Ammon's horn (tissue), 1 donor: ENCODE measurements at places on chromosomes 1 and 21.

DNA sequence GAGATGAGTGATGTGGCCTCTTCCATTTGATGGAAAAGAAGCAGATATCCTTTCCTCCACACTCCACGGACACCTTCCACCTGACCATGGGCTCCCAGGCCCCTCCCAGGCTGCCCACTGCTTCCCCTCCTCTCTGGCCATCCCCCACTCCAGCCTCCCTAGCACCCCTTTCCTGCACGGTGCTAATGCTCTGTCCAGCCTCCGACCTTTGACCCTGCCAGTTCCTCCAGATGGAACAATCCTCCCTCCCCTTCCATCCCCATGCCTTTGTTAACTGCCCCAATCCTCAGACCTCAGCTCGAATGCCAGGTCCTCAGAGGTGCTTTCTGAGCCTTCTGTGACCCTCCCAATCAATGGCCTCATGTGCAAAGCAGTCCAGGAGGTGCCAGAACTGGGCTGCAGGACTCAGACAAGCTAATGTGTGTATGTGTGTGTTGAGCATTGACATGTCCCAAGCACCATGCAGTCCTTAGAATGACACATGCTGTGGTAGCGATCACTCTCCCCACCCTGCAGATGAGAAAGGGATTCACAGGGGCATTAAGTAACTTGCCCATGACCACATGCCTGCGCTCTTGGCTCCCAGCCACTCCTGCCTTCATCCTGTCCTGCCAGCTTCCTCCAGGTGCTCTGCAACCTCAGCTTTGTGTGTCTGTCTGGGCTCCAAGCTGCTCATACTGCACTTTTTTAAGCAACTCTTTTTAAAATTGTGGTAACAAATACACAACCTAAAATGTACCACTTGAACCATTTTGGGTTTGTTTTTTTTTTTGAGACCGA, 63.5 kb upstream of the EDN2 start:
- DNase-seq, result no peak

GRCh38 chr1:114723457-114723856, 6.9 kb upstream of the NRAS start:
- no peak for DNase-seq

DNA sequence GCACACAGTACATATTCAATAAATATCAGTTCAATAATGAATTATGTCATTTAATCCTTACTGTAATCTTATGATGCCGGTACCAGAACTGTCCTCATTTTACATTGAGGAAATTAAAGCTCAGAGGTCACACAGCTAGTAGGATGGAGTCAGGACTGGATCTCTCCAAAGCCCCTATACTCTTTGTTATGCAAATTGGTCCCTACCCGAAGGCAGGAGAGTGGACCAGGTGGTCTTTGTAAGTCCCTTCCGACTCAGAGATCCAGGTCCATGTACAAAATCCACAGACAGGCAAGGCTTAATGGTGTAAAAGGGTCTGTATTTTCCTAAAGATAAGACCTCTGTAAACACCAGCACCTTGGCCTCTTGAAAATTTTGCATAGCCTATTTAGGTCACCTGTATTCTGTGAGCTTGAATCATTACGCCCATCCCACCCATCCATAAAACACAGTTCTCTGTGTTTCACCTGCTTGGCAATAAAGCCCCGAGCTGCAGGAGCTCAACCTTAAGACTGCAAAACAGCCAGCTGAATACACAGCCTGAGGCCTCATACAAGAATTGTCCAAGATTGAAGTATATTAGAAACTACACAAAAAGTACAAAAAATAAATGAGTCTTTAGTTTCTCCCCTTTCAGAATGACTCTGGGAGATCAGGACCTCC, 41.7 kb downstream of the PLXNA2 start:
- no peak for DNase-seq

- peak; percentile 46 for DNase-seq
Observed at GRCh38 chr1:25933479-25934365, 27.5 kb upstream of the STMN1 start.

DNA sequence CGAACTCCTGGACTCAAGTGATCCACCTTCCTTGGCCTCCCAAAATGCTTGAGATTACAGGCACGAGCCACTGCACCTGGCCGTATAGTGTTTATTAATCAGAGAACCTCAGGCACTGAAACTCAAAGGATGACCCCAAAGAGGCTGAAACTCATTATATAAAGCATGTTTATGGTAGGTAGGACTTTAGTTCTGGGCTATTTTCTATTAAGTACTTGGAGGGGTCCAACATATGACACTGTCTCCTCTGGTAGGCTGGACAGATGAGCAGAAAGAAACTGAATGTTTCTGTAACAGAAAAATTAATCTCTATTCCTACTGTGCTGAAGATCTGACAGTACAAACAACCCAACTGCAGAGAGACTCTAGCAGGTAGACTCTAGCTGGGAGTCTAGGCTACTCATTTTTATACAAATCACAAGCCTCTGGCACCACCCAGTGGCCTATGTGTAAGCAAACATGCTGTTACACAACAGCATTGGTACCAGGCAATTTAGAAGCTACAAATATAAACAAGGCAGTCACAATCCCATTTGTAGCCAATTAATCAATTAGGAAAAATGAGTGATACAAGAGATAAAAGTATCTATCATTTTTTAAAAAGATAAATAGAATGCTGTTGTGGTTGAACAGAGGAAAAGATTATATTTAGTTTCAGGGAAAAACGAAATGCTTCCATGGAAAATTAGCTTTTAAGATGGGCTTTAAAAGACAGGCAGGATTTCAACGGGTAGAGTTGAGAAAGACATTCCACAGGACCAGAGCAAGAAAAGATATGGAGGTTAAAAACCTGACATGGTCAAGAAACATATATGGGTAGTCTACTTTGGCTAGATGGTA, 10.4 kb downstream of the DCAF8 start:
- peak; percentile 93 for DNase-seq

DNA sequence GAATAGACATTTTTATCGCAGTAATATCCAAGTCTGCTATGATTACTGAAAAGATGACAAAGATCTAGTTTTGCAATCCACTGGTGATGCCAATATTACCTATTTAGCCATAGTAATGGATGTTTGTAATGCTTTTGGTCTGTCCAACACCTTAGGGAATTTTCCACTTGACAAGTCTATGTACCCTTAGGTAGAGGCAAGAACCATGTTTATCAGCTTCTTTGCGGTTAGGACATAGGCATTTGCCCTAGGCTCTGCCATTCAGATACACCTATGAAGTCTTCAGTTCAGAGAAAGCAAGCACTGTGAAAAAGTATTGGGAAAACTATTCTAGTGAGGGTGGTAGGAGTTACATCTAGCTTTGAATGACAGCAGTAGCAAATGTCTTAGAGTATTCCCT, 40.2 kb upstream of the SLC35D1 start:
- DNase-seq, result no peak

DNA sequence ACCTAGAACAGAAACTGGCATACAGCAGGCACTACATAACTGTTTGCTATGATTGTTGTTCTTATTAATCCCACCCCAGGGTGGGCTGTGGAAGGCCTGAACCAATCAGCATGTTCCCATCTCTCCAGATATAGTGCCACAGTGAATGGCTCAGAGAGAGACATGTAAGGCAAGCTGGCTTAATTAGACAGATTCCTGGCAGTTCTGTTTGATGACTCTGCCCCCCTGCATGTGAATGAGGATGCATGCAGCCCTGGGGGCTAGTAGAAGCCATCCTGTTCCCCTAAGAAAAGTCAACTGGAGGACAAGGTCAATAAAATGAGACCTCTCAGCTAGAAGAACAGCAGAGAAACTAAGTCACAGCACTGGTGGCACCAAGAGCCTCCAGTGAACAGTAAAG, 130.3 kb downstream of the GLIS1 start:
- no peak for DNase-seq

- DNase-seq, result no peak
Observed at GRCh38 chr1:223007935-223008334, 135.1 kb downstream of the TLR5 start.

DNA sequence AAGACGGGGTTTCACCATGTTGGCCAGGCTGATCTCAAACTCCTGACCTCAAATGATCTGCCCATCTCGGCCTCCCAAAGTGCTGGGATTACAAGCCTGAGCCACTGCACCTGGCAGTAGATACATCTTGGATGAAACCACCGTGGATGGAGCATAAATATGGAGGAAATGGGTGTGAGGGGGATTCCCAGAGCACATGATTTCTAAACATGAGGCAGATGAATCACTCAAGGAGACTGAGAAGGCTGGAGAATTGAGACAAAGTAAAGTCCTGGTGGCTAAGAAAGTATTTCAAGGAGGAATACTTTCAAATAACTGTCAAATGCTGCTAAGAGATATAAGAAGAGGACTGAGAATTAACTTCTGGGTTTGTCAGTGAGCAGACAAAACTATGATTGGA, 5.4 kb upstream of the PGBD5 start:
- no peak for DNase-seq

DNA sequence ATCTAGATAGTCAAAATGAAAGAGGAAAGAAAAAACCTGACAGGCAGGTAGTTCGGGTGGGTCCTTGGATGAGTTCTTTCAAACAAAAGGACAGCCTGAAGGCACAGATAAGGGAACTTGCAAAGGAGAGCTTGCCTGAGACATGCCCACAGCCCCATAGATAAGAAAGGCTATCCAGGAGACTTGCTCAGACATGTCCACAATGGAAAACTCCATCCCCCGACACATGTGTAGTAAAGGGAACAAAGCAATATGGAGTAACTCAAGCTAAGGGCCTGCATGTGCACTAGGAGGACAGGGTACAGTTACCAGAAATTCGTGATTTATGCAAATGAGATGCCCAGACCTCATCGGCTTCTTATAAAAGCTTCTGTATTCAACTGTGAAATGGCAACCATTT, 281.5 kb downstream of the NEGR1 start:
- no peak for DNase-seq
